ENCODE measurements at places on chromosomes 3 and 15.

DNA sequence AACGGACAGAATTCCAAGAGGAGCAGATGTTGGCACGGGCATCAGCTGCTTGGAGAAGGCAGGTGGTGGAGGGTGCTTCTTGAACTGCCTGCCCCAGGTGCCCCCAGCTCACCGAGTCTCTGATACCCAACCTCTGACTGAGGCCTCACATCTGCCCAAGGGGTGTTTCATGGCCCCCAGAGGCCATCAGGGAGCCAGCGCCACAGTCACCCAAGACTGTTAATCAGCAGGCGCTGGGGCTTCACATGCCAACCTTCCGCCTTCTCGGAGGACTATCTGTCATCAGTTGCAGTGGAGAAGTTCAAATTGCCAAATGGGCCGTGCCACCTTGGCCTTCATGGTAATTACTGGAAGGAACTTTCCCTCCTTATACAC lies 61.9 kb upstream of the SLC6A1 start:
- DNase-seq = no peak

DNA sequence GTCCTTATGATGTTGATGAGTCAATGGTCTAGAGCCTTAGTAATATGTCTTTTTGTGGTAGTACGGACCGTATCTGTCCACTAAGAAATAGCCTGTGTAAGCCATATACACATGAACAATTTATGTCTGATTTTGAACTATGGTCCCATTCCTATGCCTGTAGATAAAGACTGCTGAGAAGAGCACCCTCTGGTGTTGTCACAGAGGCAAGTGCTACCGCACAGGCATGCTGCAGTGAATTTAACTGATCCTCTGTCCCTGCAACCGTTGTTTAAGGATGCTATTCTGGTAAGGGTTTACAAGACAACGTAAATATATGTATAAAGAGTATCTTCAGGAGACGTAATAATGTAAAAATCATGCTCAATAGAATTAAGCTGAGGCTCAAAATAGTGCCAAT lies 170.7 kb downstream of the UBE3A start:
- DNase-seq = no peak

DNA sequence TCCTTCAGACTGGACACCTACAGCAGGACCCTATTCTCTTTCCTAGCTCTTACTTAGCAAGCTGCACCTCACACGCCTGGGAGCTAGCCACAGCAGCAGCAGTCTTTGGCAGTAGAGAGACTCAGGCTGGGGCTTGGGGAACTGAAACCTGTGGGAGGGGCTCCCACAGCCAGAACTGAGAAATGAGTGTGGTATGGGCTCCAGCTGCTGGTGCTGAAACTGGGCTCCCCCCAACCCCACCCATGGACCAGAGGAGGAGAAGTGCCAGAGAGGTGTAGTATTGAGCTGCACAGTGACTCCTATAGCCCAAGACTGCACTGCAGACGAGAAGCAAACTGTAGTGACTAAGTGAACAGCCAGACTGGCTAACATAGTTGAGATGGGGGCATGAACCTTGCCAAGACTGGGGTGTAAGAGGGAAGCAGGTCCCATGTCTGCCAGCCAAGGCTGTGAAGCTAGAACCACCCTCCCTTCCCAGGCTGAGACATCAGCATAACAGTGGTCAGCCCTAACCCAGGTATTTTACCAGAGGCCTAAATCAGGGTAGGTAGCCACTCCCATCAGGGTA lies 62.5 kb downstream of the MYO5A start:
- DNase-seq = no peak

DNA sequence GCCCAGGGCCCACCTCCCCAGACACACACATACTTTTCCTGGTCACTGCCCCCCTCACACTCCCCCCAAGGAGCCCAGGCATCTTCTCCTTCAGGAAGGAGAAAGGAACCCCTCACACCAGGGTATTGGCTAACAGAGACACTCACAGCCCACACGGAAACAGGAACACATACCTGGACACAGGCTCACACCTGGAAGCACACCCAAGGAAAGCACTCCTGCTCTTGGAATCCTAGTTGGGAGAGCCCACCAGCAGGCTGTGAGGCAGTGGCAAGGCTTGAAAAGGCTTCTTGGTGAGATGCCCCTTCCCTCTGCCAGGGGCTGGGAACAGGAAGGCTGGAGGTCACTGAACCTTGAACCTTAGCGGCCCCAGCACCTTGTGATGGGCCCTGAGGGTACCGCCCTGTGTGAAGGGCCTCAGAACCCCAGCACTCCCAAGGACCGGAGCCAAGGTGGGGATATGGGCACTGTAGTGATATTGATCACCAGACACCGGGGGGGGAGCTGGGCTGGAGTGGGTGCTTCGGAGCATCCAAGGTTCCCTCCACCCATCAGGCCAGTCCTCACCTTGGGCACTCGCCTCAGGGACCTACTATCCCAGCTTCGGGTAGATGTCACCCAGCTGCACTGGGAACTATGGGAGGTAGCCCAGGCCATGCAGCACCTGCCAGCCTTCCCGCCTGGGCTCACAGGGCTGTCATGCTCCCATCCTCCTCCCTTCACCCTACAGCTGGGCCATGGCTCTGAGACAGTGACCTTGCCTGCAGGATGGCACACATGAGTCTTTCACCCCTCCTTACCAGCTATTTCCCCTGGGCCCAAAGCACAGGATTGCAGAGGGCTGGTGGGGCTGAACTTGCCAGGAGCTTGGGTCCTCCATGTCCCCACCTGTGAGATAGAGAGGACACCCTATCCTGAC lies 16.4 kb downstream of the MYL3 start:
- DNase-seq = no peak

GRCh38 chr3:61877359-61878138 lies 316.2 kb downstream of the PTPRG start:
- no peak for DNase-seq

DNA sequence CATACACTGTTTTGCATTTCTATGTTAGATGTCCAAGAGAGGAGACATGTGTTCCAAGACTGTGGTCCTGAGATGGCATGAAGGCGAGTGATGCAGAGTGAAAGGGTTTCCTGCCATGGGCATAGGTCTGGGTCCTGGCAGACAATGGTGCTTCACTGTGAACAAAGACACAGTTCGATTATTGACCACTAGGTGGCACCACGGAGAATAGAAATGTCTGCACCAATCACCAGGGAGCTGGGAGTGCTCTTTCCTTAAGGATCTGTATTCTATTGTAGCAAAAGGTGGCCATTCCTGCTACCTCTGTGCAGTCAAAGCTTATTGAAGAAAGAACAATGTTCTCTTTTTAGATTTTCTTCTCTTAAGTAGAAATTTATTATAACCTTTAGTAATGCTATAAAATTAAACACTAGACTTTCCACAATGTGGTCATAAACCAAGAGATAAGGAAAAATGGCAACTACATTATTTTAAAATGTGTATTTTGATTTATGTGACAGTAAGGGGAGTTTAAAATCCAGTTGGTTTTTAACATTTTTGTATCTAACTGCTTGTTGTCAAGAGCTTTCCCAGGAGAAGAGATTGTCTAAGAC lies 88.7 kb downstream of the GABRG3 start:
- no peak for DNase-seq

DNA sequence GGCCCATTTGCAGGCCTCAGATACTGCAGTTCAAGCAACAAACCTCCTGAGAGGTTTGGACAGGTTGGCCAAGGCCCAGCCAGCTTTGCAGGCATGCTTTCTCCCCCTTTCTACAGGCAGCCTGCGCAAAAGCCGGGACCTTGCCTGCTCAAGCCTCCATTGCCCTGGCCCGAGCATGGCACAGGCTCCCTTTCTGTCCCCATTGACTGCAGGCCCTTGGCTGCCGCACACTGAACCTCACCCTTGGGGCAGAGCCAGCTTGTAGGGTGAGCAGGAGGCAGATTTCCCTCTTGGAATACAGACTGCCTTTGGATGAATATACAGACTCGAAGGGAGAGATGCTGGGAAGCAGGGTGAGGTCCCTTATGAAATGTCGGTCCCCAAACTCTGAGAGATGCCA lies 461.7 kb upstream of the PROK2 start:
- DNase-seq = no peak

- DNase-seq = no peak
These were observed 29.6 kb upstream of the CP start for GRCh38 chr3:149251186-149251585.

GRCh38 chr3:140292684-140293083 lies 357.7 kb downstream of the CLSTN2 start:
- no peak for DNase-seq

DNA sequence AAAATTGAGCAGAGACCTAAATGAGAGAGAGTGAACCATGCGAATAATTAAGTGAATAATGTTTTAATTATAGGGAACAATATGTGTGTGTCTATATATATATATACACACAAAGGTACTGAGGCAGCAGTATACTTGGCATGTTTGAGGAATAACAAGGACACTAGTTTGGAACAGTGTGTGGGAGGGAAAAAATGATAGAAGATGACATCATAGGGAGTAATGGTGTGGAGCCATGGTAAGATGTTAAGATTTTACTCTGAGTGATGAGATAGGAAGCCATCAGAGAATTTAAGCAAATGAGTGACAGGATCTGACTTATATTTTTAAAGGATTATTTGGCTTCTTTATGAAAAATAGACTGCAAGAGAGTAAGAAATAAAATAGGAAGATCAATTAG lies 29.1 kb downstream of the DTWD1 start:
- DNase-seq = no peak

GRCh38 chr3:151093905-151094304 lies 8.4 kb downstream of the MED12L start:
- no peak for DNase-seq

GRCh38 chr3:46482632-46483350 lies 15.0 kb upstream of the RTP3 start:
- DNase-seq = no peak

DNA sequence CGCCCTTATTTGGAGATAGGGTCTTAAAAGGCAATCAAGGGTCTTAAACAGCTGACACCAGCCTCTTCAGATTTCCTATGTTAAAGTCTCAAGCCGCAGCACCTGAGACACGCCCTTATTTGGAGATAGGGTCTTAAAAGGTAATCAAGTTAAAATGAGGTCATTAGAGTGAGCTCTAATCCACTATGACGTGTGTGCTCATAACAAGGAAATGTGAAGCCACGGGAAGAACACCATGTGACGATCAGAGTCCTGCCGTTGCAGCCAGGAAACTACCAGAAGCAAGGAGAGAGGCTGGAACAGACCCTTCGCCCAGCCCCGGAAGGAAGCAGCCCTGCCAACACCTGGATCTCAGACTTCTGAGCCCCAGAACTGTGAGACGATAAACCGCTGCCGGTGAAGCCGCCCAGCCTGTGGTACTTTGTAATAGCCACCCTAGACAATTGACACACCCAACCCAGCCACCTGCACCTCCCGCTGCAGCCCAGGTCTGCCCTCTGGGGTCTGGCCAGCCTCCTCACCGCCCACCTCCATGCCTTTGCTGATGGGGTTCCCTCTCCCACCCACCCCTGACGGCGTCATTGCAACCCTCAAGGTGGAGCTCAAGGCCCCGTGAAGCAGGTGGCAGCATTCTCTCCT lies 137.9 kb downstream of the MEGF11 start:
- no peak for DNase-seq

GRCh38 chr15:71430782-71431181 lies 315.5 kb downstream of the THSD4 start:
- no peak for DNase-seq

GRCh38 chr15:77622934-77623754 lies 9.6 kb downstream of the LINGO1 start:
- DNase-seq = no peak

GRCh38 chr3:77420336-77420735 lies 380.4 kb downstream of the ROBO2 start:
- DNase-seq = no peak

DNA sequence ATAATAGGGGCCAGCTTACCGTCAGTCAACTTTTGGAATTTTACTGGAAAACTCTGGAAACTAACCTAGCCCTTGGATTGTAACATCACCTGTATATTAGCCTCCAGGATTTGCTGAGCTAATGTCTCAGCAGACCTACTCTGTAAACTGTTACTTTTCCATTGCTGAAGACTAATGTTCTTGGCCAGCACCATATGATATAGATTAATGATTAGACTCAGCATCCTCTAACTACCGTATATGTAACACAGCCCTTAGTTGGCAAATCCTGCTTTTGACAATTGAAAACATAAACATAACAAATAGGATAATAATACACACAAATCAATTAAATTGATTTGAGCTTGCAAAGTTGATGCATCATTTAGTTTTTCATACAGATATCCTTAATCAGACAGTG lies 26.6 kb upstream of the GBE1 start:
- DNase-seq = no peak

- DNase-seq = no peak
These were observed 30.5 kb upstream of the TNFSF10 start for GRCh38 chr3:172553526-172554252.

DNA sequence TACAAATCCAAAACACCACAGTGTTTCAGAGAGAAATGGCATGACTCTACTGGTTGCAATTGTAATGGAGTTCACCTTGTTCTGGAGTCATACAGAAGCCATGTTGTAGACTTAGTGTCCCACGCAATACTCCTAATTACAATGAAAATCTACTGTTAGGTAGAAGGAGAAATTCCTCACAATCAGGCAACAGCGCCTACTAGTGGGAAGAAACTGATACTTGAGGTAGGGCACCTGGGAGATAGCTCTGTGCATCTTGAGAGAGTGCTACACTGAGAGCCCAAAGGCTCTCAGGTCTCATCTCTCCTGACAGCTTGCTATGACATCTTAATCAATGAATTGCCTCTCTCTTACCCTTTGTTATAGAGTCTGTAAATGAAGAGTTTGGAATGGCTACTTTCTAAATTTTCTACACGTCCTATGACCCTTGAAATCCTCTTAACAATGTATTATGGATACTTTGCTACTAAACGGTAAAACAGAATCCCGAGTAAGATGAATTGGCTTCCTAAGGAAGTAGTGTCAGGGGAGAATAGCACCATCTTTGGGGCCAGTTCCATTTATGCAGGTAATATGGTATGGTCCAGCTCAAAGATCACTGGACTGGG lies 422.7 kb upstream of the TPRG1 start:
- DNase-seq = no peak

GRCh38 chr15:98051734-98052133 lies 91.2 kb downstream of the ARRDC4 start:
- no peak for DNase-seq

- no peak for DNase-seq
These were observed 38.9 kb upstream of the ALCAM start for GRCh38 chr3:105327662-105328337.

GRCh38 chr15:56786966-56787365 lies 53.7 kb upstream of the ZNF280D start:
- DNase-seq = no peak

DNA sequence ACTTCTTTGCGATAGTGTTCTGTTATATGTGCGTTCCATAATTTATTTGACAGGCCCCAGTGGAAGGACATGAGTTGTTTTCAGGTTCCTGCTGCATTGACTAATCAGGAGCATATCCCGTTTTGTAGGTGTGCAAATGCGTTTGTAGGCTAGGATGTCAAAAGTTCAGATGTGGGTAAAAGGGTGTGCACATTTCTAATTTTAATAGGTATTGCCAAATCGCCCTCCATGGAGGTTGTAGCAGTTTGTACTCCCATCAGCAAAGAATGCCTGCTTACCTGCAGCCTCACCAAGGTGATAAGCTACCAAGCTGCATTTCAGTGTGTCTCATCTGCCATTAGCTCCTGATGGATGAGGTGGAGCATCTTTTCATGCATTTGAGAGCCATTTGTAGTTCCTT lies 36.3 kb downstream of the KLF13 start:
- no peak for DNase-seq

Measured in cortex of kidney (tissue), 1 donor.